ENCODE measurements at places on chromosomes 11 and 22. TPM values are rescaled to one million over a fixed set of nuclear protein-coding genes. Genes with fewer than 3 reads are reported as not detected.

DNA sequence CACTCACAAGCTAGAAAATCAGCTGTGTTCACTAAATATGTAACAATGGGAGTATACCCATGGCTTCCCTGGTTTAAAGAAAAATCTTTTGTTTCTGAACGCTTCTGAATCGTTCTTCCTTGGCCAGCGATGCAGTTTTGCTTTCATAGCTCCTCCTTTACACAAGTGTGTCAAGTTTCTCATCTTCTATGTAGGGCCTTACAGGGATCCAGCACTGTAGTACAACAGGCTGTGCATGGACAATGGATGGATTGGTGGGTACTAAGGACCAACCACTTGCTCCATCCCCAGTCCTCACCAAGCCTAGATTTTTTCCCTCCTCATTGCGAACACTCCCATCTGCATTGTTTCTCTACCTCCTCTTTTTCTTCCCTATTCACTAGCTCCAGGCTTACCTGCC is 24.3 kb upstream of the POU2AF2 start:
- H3K4me3 ChIP-seq = no peak overlapping the region
- H3K4me1 ChIP-seq = peaks cover 2% of the 10 kb centered on the region
- H3K27me3 ChIP-seq = no peaks in the 10 kb centered on the region
- no peak overlapping the region for H3K27ac ChIP-seq
- H3K36me3 ChIP-seq = no peaks in the 10 kb centered on the region
- no peak for DNase-seq

C11orf87 gene
- total RNA-seq = 0.07 TPM

DNA sequence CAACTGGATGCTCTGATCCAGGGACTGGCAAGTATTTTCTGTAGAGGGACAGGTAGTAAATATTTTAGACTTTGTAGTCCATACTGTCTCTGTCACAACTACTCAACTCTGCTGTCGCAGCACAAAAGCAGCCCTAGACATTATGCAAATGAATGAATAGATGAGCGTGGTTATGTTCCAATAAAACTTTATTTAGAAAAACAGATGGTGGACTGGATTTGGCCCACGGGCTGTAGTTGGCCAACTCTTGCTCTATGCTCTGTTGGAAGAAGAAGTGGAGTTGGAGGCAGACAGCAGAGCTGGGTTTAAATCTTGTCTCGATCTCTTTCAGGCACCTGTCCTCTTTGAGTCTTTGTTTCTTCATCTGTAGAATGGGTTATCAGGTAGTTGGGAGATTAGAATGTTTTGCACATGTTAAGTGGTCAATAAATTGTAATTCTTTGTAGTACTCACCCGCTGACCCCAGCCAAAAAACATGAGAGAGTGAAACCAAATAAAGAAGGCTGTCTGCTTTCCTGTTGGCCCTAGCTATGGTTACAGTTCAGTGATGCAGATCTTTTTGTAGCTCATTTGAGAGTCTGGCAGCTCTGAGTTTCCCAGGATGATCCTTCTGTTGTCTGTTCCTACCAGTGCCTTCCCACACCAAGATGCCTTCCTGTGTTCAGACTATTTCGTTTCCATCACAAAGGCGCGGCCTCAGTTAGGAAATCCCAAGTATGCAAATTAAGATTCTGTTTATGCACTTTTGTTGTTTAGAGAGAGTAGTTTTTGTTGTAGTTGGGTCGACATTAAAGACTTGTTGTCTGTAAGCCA is 198.1 kb upstream of the SEZ6L start:
- no peaks in the 10 kb centered on the region for H3K36me3 ChIP-seq
- no peak overlapping the region for H3K4me3 ChIP-seq
- no peaks in the 10 kb centered on the region for H3K4me1 ChIP-seq
- no peak overlapping the region for H3K27ac ChIP-seq

LINC01488 gene
- not detected for total RNA-seq

- no peaks in the 10 kb centered on the region for H3K36me3 ChIP-seq
- no peak for DNase-seq
- H3K27me3 ChIP-seq = no peaks in the 10 kb centered on the region
- H3K27ac ChIP-seq = no peak overlapping the region
- peak overlapping the region; percentile 53 for H3K4me3 ChIP-seq
Measured at GRCh38 chr11:1263010-1263409, 40.1 kb downstream of the MUC5B start.

SLC35C1 gene
- 24.0 TPM for total RNA-seq

SLC37A2 gene
- 1.3 TPM for total RNA-seq

ADAMTS8 gene
- total RNA-seq = 0.20 TPM

DNA sequence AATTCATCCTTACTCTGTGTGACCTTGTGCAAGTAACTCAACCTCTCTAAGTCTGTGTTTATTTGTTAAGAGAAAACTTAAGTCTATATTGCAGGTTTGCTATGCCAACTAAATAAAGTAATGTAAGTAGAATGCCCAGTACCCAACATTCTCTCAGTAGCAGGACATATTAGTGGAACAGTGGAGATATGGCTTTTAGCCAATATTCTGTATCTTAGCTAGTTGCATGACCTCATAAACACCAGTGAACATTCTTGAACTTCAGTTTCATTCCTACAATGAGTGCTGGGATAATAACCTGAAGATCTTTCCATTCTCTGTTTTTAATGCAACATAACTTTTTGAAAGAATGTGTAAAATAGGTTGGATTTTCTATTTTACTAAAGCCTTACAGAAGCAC is 77.0 kb downstream of the RAB38 start:
- no peaks in the 10 kb centered on the region for H3K36me3 ChIP-seq
- H3K27me3 ChIP-seq = no peaks in the 10 kb centered on the region
- no peak overlapping the region for H3K27ac ChIP-seq
- peak; percentile 2 for DNase-seq
- H3K4me3 ChIP-seq = no peak overlapping the region

DNA sequence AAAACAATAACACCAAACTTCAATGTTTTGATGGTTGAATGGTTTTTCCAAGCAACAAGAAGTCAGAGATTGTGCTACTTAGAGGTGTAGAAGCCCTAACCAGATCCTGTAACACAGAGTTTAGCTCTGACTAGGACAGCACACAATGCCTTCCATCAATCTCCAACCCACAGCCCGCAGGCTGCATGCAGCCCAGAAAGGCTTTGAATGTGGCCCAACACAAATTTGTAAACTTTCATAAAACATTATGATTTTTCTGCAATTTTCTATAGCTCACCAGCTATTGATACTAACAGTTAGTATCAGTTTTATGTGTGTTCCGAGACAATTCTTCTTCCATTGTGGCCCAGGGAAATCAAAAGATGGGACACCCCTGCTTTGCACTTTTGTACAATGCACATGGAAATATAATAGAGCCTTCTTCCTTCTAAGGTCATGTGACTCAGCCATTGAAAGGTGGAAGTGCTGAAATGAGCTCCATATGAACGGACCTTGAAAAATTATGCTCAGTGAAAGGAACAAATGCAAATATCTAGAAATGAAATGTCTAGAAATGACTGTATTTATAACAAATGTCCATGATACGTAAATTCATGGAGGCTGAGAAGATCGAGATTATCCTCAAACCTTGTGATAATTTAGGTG is 47.6 kb upstream of the VPREB1 start:
- no peak for DNase-seq
- no peak overlapping the region for H3K27ac ChIP-seq

DNA sequence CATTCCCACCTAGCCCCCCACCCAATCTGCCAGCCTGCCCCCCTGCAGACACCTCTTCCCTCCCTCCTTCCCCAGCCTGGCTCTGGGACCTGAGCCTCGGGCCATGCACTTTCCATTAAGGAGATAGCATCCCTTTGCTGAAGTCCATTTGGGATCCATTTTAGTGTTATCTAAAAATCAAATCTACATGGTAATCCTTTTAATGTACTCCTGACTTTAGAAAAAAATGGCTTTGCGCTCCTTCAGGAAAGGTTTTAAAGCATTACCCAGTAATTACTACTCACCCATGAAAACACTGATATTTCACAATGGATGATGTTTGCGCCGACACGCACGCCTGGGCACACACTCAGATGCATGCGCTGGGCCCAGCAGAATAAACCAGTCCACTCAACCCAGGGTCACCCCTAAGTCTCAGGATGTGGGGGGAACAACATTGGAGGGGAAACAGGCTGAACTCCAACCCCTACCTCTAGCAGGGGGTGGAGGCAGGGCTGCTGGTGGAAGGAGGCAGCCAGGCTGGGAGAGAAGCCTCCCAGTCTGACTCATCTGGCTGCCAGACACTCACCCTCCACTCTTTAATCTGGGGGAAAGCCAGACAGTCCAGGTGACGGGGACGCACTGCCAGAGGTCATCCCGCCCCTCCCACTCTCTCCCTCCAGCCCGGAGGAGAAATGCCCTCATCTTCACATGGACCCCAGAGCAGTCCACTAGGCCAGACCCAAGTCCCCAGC is 29.8 kb downstream of the LMO1 start:
- H3K4me1 ChIP-seq = peaks cover 17% of the 10 kb centered on the region
- peaks cover 2% of the 10 kb centered on the region for H3K27me3 ChIP-seq
- H3K36me3 ChIP-seq = no peaks in the 10 kb centered on the region
- peak; percentile 67 for DNase-seq
- no peak overlapping the region for H3K27ac ChIP-seq

- peak overlapping the region; percentile 17 for H3K27ac ChIP-seq
- H3K27me3 ChIP-seq = no peaks in the 10 kb centered on the region
- H3K4me3 ChIP-seq = peak overlapping the region; percentile 12
- no peak for DNase-seq
Measured at GRCh38 chr11:78350091-78350645, 67.5 kb downstream of the GAB2 start.

LDLRAD3 gene
- total RNA-seq = 14.9 TPM

DNA sequence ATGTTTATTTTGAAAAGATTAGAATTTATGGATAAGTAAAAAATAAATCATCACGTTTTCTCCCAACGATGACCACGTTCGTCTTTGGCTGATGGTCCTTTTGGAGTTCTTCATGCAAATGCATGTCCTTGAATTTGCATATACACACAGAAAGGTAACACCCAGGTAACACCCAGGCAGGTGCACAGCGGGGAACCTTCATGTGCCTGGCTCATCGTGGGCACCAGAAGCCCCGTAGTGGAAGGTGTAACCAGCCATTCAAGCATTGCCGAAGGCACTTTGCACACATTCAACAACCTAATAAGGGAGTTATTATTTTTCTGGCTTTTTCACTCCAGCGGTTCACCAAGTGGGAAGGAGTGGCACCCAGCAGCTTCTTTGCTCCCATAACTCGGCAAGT is 404.6 kb downstream of the TBC1D22A start:
- no peaks in the 10 kb centered on the region for H3K36me3 ChIP-seq
- H3K4me1 ChIP-seq = no peaks in the 10 kb centered on the region
- no peak overlapping the region for H3K27ac ChIP-seq
- no peak for DNase-seq
- H3K27me3 ChIP-seq = no peaks in the 10 kb centered on the region
- H3K4me3 ChIP-seq = no peak overlapping the region

DNA sequence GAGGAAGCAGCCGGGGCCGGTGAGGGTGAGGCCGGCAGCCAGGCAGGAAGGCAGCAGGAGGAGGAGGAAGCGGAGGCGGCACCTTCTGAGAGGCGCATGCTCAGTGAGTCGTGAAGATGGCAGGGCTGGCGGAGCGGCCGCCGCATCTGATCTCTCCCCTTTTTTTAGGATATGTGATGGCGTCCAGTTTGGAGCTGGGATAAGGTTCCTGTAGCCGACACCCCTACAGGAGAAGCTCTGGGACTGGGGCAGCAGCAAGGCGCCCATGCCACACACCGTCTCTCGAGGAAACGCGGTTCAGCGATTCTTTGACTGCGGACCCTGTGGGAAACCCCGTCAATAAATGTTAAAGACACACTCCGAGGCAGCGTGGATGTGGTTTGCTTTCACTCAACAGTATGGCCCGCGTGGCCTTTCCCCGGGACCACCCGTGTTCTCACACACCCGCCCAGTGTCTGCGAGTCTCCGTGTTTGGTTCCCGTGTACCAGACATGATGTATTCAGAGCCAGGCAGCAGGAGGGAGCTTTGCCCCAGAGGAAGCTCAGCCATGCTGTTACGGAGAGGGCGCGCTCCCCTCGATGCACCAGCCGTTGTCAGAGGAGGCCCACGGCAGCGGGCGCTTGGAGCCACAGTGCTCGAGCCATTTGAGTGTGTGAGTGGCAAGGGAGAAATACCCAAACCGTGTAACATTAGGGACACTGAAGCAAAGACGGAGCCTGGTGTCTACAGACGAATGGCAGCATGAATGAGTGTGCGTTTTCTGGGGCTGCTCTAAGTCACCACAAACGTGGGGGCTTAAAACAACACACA is 27.7 kb upstream of the PARVB start:
- H3K4me3 ChIP-seq = no peak overlapping the region
- no peaks in the 10 kb centered on the region for H3K27me3 ChIP-seq
- H3K36me3 ChIP-seq = peaks cover 10% of the 10 kb centered on the region
- DNase-seq = no peak
- peaks cover 9% of the 10 kb centered on the region for H3K4me1 ChIP-seq

DNA sequence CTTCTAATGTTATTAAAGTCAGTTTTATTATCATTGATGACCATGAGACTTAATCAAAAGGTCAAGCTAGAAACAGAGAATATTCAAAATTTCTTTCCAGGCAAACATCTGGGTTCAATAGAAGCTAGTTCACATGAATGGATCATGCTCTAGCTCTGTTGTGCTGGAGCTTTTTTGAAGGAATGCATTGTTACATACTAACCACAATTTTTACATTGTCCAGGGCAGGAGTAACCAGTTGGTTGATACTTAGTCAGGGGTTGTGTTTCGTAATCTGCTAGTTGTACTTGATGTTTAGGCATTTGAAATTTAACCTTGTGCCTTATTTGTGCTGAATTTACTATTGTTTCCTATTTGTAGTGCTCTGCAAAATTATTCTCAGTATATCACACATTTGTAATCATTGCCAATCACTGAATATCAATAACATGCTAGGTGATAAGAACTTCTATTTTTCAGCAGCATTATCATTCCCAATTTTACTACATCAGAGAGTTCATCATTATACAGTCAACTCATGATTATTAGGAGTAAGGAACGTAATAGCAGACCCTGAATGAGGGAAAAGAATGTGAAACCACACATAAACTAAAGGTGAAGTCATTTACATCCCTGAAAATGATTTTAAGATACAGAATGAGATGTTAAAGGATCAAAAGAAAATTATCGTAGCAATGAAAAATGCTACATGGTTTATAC is 23.2 kb downstream of the NF2 start:
- H3K4me3 ChIP-seq = no peak overlapping the region
- H3K4me1 ChIP-seq = peaks cover 75% of the 10 kb centered on the region
- no peaks in the 10 kb centered on the region for H3K27me3 ChIP-seq
- DNase-seq = peak; percentile 93
- H3K36me3 ChIP-seq = no peaks in the 10 kb centered on the region
- peak overlapping the region; percentile 98 for H3K27ac ChIP-seq

GRCh38 chr11:11074686-11075335 is 217.0 kb upstream of the ZBED5 start:
- no peak overlapping the region for H3K4me3 ChIP-seq
- no peak for DNase-seq
- H3K27ac ChIP-seq = no peak overlapping the region

GRCh38 chr11:102610200-102610599 is 14.9 kb downstream of the MMP20 start:
- H3K4me3 ChIP-seq = no peak overlapping the region
- no peaks in the 10 kb centered on the region for H3K36me3 ChIP-seq
- no peaks in the 10 kb centered on the region for H3K4me1 ChIP-seq
- no peak overlapping the region for H3K27ac ChIP-seq
- DNase-seq = no peak

DNA sequence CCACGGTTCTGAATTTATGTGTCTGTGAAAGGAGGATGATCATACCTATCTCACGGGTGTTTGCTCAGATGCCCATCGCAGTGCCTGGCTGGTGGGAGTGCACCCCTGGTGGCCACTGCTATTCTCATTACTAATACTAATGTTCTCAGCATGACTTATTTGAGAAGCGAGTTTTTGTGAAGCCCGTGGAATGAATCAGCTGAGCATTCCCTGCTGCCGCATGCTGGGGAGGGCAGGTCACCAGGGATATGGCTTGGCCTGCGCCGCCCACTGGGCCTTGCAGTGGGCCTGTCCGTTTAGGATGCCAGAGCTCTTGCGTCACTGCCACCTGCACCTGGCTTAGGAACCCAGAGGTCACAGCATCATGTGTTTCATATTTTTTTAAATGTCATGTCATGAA is 16.9 kb downstream of the CTTN start:
- peak; percentile 89 for DNase-seq
- peak overlapping the region; percentile 73 for H3K27ac ChIP-seq
- no peak overlapping the region for H3K4me3 ChIP-seq

All from astrocyte (in vitro differentiated cells and primary cell).